Stimulated activated CD4-positive, alpha-beta T cell treated with anti-CD3 and anti-CD28 coated beads, Interleukin-1b, Interleukin-23, amount 100 ng/mL, for 1 hour (primary cell): ENCODE measurements at places on chromosomes 4 and X.

- DNase-seq = no peak
Measured at GRCh38 chr4:123317211-123317610, 79.4 kb upstream of the SPRY1 start.

DNA sequence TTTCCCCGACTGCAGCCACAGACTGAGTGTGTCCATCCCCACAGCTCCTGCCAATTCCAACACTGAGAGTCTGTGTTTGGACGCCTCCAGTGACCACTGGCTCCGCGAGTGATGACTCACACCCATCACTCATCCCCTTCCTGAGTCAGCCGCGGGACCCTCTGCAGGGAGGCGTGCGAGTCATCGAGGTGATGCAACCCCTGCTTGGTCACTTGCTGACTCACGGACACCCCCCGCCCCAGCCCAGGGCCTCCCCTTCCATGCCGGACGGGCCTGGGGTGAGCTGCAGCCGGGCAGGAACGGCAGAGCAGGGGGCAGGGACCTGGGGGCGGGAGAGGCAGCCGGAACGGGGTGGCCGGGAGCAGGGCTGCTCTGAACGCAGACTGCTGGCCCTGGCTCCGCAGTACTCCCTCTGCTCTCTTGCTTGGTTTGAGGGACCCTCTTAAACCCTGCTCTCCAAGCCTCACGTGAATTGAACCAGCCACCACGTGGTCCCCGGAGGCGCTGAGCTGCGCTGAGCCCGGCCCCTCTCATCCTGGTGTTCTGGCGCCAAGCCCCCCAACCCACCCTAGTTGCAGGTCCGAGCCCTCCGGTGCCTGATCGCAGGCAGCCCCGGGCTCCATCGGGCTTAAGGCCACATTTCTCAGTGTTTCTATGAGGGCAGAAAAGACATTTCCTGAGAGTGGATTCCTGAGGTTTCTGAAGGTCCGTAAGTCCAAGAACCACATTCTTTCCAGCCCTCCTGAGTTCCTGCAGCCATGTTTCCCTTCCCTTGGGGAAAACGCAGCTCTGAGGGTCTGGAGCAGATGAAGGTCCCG is 32.4 kb downstream of the FGFRL1 start:
- DNase-seq = no peak

DNA sequence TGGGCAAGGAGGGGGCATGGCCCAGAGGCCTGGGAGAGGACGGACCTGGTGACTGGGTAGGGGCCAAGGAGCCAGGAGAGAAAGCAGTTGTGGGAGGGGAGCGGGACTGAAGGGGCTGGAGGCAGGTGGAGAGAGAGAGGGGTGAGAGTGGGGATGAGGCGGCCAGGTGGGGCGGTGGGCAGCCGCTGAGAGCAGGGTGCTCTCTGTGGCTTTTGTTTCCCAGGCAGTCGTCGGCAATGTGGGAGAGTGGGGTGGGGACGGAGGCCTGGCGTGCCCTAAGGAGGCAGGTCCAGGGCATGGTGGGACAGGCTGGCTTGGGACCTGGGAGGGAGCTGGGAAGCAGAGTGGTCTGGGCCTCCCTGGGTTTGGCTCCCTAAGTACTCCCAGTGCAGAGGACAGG is 3.2 kb upstream of the ATP2B3 start:
- DNase-seq = no peak

GRCh38 chr4:87093443-87094123 is 126.8 kb downstream of the KLHL8 start:
- DNase-seq = no peak

DNA sequence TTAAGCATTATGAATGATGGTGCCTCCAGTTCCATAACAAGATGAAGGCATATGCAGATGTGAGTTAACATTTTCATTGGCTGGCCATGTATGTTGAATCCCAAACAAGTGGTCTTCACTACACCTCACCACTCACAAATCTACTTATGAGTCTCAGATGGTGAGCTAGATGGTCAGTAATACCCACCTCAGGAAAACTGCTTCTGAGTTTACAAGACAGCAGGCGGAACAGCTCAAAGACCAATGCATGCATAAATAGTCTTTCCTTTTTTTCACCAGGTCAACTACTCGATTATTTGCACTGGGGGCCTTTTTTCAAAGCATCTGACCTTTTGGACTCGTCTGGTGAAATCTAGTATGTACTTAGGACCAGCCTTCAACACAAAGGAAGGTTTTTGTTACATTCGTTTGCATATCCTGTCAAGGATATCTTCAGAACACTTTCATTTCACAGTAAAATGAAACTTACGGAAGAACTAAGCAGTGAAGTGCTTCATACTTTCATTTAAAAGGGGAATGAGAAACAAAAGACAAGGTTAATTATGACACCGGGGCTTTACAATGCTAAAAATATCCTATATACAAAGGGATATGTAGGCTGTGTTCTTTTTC is 23.1 kb upstream of the TLR7 start:
- no peak for DNase-seq

DNA sequence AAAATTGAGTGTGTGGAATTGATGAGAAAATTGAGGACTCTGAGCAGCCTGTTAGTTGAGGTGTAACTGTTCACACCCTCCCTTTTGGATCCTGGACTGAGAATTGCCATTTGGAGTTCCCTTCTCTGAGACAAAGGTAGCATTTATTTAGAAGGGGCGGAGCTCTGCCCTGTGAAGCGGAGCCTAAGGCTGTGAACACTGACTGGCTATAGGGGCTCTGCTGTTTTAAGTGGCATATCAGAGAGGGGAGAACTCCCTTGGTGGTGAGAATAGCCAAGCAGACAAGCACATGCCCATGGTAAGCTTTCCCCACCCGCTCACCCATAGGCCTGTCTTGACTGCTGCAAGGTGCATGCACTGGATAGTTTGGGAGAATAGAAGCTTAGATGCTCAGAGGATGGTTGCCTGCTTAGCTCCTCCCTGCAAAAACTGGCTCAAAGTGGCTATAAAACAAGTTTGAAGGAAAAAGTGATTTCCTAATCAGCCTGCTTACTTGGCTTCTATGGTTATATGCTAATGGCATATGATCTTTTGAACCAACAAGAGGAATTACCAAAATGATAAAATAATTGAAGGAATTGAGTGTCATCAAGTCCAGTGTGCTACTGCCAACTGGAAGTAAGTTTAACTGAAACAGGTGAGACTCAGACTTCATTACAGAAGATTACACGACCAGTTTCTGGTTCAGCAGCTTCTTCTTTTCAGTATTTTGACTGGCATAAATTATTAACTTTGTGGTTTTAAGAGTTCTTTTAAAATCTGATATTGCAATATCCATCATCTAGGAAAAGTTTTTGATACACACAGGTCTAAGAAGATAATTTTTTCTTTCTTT is 108.4 kb downstream of the AFF1 start:
- no peak for DNase-seq

- no peak for DNase-seq
Measured at GRCh38 chr4:164483711-164484110, 270.2 kb upstream of the SMIM31 start.

GRCh38 chr4:38062088-38062775 is 102.0 kb downstream of the PTTG2 start:
- DNase-seq = peak; percentile 50

DNA sequence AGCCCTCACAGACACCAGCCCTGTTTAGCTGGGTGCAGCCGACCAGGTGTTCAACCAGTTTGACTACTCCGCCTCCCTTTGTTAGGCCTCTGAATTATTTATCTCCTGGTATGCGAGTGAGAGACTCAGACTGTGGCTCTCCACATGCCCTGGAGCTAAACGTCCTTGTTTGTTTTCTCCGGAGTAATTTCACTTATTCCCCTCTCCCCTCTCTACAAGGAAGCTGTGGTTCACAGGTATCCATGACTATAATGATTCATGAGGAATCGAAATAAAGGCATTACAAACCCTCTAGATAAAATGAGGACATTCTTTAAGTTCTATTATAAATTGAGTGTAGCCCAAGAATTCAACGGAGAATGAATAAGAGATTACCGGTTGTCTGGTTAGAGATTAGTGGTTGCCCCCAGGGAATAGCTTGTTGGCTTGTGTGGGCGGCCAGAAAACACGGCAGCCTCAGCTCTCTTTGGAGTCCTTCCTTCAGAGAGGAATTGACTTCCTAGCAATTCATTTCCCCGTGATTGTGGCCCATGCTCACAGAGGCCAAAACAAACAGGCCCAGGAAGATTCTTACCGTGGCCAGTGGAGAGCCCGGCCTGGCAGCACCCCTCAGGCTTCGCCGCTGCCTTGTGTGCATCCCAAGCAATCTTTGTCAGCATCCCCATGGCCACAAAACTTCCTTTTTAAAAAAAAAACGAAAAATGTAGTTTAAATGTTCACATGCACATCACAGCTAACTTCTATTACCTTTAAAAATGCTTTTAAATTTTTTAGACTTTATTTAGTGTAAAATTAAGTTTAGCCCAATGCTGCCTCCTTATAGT is 60.2 kb upstream of the CBR4 start:
- no peak for DNase-seq

GRCh38 chr4:2484993-2485392 is 16.1 kb downstream of the RNF4 start:
- DNase-seq = peak; percentile 21

GRCh38 chr4:157080605-157081004 is 4.7 kb downstream of the GLRB start:
- DNase-seq = no peak

GRCh38 chr4:148097801-148098200 is 344.4 kb downstream of the NR3C2 start:
- DNase-seq = no peak

GRCh38 chrX:150844016-150844415 is 54.5 kb downstream of the CD99L2 start:
- no peak for DNase-seq

GRCh38 chr4:11424000-11424399 is 4.7 kb downstream of the HS3ST1 start:
- no peak for DNase-seq

DNA sequence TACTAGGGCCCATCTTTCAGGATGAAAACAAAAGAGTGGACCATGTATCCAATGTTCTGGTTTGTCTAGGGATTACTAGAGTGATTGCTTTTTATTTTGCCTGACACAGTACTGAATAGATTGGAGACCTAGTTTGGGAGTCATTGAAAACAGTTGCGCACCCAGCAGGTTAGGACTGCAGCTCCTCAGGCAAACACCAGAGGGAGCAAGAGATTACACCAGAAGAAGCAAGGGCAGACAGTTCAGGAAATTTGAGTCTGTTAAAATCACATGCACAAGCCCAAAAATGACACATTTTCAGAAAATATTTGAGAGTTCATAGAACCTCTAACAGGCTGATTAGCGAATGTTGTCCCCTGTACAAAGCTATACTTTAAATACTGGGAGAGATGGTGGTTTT is 55.6 kb downstream of the CYLC1 start:
- DNase-seq = no peak

DNA sequence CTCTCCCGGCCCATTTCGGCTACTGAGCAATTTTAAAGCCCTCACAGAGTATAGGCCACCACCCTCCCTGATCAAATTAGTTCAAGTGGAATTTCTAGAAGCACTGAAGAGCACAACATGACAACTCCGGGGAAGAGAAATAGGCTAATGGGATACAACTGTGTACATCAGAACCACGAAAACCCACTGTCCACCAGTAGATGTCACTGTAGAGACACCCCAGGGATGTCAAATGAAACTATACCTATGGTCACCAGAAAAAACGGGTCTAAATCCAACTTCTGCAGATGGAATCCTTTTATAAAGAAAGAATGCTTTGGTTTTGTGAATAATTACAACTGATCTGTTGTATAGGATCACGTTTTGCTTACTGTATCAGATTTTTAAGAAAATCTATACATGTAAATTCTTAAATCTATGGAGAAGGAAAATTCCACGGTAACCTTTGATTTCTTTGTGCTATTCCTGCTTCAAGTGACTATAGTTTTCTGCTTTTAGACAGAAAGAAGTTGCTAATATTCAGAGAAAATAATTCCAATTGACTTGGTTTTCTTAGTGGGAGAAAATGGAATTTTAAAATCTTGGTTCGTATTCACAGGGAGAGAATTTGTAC is 29.5 kb upstream of the MAP3K15 start:
- DNase-seq = no peak

GRCh38 chrX:110755611-110756010 is 40.0 kb downstream of the CHRDL1 start:
- no peak for DNase-seq

GRCh38 chr4:169397762-169398161 is 127.0 kb upstream of the SH3RF1 start:
- no peak for DNase-seq

GRCh38 chrX:66030505-66031317 is 9.2 kb downstream of the VSIG4 start:
- no peak for DNase-seq

- DNase-seq = no peak
Measured at GRCh38 chrX:104833401-104833800, 267.4 kb downstream of the IL1RAPL2 start.

- no peak for DNase-seq
Measured at GRCh38 chr4:54898056-54898562, 227.3 kb downstream of the KDR start.

DNA sequence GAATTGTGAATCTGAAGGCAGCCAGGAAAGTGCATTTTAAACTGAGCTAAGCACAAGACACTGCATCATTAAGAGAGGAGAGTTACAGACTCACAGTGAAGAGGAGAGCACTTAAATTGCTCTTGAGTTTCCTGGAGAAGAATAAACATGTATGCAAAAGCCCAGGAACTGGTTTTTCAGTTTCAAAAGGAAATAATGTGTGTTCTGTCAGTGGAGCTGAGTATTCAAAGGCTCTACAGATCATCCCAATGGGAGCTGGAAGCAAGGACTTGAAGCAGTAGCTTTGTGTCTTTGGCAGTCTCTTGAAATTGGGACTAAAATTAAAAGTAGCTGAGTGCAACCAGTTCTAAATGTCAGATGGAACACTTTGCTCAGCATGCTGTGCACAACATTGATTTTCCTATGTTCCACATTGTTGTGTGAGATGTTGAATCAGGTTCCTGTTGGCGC is 147.5 kb upstream of the ANK2 start:
- no peak for DNase-seq

DNA sequence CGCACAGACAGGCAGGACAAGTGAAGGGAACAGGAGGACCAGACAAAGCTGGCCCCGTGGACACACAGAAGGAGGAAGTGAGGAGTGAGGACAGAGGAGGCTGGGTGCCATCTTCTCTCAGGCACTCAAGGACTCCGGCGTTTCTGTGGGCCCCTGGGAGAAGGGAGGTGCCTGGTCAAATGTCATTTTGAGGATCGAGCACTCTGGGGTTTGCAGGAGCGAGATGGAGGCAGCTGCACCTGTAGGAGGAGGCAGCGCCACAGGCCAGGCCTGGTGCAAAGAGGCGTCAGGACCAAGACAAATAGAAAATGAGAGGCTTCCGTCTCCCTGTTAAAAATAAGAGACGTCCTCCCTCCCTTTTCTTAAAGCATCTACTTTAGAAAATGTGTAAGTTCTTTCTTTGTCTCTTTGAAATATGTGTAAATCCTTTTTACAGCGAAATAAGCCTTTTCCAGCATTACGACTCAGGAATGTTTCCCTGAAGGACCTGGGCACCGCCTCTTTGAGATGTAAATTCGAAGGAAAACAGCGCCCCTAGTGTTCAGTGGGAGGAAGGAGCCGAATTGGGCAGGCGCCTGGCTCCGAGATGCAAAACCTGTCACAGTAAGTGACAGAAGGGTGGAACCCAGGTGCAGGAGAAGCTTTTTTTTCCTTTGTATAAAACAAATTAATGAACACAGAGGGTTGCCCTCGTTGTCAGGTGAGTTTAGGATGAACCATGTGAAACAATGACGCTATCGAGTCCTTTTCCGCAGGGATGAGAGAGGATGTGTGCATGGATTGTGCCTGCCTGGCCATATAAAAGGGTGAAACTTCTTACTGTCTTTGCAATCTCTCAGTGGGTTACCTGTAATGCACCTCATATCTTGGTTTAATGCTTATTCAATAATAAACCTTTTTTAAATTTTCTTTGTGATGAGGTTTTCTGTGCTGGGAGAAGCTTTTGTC is 1.4 kb upstream of the C4orf50 start:
- no peak for DNase-seq

- DNase-seq = no peak
Measured at GRCh38 chr4:39716356-39716755, 18.4 kb downstream of the UBE2K start.
